Stimulated activated CD8-positive, alpha-beta memory T cell treated with anti-CD3 and anti-CD28 coated beads, Interleukin-15, amount 100 ng/mL, for 24 hours (primary cell): ENCODE measurements at places on chromosomes 2 and 18.

- DNase-seq = no peak
Observed at GRCh38 chr2:47403609-47404193, 745 bp downstream of the MSH2 start.

DNA sequence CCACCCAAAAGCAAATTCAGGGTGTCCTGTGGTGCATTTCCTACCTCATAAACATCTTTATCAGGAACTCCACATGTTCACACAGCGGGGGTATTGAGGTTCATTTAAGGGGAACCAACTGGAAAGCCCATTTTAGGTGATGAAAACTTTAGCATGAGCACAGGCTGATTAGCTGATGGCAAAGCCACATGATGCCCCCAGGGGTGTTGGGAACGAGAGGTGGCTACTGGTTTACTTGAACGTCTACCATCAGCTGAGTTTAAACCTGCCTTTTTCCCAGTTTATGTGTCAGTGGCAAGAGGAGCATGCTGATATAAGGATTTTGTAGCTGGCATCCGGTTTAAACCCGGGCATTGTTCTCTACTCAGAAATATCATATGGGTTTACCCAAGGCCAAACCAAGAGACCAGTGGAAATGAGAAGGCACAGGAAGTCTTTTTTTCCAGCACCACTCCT is 54.5 kb upstream of the UPP2 start:
- DNase-seq = no peak

GRCh38 chr2:156896294-156896693 is 361.2 kb upstream of the GALNT5 start:
- DNase-seq = no peak

- DNase-seq = no peak
Observed at GRCh38 chr2:197293252-197294007, 17.1 kb downstream of the ANKRD44 start.

DNA sequence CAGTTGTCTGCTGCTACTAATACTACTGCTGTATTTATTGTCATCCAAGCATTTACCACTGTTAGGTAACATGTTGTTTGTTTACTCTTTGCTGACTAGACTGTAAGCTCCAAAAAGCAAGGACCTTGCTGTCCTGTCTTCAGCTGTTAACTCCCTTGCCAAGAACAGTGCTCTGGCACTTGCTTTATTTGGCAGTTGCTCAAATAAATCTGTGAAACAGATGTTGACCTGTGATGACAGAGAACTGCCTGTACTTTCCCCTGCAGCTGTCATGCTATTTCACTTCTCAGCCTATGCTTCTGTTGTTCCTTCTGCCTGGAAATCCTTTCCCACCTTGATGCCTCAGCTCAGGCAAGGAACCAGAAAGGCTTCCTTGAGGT is 181.2 kb downstream of the ATAD2B start:
- DNase-seq = no peak

DNA sequence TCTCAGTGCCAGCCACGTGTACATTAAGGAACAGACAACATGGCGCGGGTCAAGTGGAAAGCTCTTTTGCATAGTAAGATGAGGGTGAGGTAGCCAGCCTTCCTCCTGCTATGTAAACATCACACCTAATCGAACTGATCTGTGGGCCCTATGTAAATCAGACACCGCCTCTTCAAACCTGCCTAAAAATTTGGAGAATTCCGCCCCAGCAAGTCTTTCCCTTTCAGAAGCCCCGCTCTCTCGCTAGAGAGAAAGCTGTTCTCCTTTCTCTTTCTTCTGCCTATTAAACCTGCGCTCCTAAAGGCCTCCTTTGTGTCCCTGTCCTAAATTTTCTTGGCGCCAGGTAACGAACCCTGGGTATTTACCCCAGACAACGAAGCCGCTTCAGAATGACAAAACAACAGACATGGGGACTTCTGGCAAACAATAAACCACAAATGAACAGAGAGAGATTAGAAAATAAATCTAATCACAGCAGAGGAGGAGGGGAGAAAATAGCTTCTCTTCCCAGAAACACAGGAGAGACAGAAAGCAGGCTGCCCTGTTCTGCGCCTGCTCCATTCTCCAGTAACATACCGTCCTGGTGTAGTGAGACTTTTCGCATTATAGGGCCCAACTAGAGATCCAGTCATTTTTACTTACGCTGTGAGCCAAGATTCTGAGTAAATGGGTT is 31.9 kb upstream of the CYP1B1 start:
- no peak for DNase-seq

DNA sequence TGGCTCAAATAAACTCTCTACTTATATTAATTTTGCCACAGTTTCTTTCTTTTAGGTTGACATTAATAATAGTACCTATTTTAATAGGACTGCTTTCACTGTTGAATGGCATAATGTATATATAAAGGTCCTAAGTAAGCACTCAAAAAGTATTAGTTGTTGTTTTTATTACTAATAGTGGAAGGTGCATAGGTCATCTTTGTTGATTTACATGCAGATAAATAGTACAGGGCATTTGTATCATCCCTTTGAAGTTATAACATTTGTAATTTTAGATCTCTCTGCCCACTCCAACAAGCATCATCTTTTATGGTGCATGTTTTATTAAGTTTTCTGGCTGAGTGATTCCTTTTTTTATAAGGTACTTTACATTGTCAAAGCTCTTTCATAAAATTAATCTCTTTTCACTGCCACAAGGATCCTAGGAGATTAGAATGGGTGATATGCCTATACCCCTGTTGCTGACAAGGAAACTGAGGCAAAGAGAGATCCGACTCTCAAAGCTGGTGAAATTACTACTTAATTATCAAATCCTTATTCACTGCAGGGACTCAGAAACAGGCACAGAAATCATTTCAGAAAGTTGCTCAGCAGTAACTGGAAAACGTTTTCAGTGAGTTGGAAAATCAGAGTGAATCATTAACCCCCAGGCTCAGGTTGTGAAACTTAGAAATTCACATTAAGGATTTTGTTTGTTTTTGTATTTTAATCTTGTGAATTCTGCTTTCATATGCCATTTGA is 299.6 kb downstream of the AGPS start:
- no peak for DNase-seq

DNA sequence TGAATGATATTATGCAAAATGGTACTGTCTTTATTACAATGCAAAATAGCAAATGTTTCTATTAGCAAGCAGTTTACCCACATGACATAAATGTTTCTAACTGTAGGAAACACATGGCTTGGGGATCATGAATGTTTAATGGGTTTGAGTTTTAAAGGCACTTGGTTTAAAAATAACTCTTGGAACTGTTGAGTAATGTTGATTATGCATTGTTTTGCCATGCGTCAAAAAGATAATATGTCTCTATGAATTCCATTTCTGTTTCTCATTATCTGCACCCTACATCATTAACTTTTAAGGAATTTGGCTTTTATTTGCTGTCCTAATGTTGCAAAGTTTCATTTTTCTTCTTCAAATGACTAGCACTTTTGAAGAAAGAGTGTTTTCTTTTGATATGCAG is 1355.5 kb downstream of the SUCLG1 start:
- DNase-seq = no peak

DNA sequence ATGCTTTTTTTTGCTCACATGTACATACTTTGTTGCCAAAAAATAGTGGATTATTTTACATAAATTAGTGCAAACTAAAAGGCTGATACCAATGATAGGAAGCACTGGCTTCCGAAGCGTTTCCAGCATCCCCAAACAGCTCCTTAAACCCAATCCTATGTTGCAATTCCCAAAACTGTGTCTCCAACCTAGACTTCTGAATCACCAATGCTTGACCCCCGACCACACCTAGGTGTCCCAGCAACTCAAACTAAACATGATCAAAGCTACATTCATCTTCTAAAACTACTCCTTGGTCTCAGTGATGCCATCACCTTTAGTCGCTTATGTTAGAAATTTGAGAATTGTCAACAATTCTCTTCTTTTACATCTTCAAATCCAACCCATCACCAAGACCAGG is 13.4 kb downstream of the ATP8B1 start:
- no peak for DNase-seq

DNA sequence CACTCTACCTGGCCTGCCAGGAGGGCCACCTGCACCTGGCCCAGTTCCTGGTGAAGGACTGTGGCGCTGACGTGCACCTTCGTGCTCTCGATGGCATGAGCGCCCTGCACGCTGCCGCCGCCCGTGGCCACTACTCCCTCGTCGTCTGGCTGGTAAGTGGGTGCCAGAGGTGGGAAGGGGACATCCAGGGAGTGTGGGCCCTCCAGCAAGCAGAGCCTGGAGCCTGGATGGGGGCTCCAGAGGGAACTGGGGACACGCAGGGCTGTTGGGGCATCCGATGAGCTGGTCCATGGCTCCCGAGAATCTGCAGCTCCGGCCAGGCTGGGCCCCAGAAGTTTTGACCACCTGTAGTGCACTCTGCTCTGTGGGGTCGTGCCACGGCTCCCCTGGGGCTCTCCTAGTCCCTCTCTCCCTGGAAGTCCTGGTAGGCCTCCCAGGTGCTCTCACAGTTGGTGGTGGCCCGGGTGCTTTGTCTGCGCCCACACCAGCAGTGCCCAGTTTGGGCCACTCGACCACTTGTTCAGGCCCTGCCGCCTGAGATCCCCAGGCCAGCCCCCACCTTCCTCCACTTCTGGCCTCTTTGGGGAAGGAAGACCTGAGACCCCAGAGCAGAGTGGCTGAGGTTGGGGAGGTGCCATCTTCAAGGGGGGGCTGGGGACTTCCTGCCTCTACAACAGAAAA is 4.7 kb downstream of the ESPNL start:
- DNase-seq = no peak

DNA sequence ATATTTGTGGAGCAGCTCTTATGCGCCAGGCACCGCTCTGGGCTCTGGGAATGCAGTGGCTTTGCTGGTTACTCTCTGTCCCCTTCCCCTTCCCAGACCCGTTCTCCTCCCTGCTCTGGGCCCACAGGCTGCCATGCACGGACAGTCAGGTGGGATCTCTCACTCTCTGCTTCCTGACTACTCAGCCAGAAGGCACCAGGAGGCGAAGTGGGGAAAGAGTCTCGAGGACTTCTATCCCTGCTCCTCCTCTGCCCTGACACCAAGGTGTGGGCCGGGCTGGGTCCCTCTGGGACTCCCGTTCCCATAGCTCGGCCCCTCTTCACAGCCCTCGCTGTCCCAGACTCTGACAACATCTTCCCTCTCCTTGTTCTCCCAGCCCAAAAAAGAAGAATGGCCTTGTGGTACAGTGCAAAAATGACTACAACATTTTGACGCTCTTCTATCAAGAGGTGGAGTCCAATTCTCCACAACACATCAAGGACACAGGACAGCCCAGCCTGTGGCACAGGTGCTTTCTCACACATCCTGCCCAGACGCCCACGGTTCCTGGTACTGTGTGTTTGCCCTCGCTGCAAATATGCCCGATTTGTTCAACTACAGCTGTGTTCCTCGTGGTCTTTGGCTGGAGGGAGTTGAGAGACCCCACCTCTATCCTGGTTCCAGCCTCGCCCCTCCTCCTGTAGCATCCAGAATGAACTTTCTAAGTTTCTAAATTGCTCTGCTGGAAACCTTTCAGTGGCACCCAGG is 14.0 kb upstream of the DUSP2 start:
- DNase-seq = no peak

- no peak for DNase-seq
Observed at GRCh38 chr2:195456771-195457170, 200.3 kb upstream of the SLC39A10 start.

DNA sequence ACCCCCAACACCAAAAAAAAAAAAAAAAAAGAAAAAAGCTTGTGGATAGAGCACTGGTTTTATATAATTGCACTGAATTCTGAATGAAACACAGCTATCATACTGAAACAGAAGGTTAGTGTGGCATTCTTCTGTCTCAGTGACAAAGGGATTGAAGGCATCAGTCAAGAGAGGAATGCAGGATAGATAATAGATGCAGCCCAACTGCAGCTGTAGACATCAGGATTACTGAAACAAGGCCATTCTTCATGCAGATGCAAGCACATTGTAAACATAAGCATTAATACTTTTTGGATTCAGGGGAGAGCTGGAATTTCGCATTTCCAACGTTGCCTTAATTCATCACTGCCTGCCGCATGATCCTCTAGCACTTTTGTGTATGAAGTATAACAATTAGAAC is 897.4 kb upstream of the KLHL29 start:
- DNase-seq = no peak

GRCh38 chr18:58177896-58178470 is 134.0 kb downstream of the NEDD4L start:
- DNase-seq = no peak

GRCh38 chr2:30224151-30224550 is 7.2 kb upstream of the LBH start:
- DNase-seq = no peak

DNA sequence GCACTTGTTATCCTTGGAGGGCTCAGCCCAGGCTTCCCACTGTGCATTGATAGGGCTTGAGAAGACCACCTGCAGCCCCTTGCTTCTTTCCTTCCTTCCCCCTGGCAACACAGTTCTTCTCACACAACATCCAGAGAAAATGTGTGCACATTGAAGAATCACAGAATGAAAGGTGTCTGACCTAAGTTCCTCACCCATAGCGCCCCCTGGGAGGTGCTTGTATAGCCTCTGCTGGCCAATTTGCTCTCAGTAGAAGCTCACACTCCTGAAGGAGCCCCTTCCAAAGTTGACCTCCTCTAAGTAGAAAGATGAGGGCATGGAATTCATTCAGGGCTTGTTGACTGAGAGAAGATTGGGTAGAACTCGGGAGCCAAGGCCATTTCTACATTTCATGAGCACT is 758.4 kb upstream of the KLHL29 start:
- no peak for DNase-seq

DNA sequence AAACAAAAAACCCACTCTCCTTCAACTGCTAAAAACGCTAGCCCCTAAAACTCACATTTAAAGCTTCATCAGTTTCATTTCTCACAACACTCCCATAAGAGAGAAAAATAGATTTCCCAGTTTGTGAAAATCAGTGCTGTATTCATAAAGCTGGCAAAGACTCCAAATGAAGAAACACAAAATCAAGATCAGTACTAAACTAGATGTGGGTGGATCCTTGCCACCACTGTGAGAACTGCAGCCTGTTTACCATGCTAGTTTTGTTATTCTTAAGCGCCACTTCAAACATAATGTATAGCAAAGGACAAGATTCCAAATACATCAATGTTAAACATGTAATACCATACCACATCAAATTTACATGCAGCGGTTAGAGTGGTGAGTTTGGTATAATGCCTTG is 104.5 kb upstream of the CCDC150 start:
- no peak for DNase-seq

DNA sequence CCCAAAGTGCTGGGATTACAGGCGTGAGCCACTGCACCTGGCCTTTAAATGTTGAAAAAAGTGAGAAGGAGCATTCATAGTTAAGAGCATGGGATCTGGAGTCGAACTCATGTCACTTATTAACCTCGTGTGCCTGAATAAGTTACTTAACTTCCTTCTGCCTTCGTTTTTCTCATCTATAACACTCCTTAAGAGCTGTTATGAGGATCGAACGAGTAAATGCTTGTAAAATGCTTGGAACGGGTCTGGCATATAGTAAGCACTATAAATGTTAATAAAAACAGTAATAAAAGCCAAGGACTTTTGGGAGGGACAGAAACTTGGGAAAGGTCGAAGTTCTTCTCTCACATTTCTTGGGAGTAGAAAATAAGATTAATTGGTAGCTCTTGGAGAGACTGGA is 40.8 kb downstream of the RAB10 start:
- DNase-seq = no peak

DNA sequence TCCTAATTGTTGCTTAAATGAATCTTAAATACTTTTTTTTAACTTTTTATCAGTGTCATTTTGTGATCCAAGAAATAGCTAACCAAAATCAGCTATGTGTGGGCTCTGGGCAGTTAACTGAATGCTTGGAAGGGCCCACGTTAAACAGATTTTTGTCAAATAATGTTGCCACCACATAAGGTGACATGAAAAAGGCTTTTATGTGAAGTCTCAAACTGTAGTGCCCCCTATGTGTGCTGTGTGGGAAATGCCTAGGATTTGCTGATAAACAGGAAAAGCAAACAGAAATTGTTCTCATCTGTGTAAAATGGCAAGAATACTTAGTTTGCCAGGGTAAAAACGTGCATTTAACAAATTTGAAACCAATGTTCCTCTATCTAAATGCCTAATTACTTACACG is 242.2 kb downstream of the ZNF516 start:
- DNase-seq = no peak
